ENCODE measurements at places on chromosomes 2 and 18.

- DNase-seq: peak; percentile 17
Observed at GRCh38 chr2:181311837-181312236, 145.3 kb upstream of the ITGA4 start.

DNA sequence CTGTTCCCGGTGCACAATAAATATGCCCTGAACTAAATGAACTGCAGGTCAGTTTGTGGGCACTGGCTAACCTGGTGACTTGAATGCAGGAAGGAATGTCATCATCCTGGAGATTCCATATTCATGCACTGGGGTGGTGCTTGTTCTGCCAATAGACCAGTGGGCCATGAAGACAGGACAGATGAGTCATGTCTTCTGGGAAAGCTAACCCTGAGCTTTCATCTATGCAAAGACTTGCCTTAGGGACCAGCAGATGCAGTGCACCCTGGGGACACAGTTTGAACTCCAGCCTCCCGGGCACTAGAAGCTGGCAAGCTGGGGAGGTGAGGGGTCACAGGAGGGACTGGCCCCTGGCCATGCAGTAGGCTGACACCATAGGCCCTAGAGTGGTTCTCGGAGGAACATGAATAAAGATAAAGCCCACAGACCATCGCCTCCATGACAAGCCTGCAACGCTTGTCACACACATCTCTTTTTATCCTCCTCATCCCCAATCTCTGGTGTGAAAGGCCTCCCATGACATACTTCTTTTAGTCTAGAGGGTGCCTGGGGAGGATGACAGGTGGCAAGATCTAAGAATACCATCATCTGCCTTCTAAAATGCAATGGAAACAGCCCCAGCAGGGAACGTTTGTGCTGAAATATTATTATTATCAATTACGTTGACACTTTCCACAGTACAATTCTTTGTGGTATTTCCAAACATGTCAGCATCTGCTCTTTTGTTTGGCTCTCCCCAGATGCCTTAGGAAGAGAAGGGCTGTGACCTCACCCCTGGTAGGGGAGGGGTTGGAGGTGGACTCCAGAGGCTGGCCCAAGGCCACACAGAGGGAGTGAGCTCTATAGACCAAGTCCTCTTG lies 267.4 kb upstream of the RAB6C start:
- no peak for DNase-seq

- DNase-seq: no peak
Observed at GRCh38 chr2:197740200-197740599, 35.0 kb downstream of the MARS2 start.

DNA sequence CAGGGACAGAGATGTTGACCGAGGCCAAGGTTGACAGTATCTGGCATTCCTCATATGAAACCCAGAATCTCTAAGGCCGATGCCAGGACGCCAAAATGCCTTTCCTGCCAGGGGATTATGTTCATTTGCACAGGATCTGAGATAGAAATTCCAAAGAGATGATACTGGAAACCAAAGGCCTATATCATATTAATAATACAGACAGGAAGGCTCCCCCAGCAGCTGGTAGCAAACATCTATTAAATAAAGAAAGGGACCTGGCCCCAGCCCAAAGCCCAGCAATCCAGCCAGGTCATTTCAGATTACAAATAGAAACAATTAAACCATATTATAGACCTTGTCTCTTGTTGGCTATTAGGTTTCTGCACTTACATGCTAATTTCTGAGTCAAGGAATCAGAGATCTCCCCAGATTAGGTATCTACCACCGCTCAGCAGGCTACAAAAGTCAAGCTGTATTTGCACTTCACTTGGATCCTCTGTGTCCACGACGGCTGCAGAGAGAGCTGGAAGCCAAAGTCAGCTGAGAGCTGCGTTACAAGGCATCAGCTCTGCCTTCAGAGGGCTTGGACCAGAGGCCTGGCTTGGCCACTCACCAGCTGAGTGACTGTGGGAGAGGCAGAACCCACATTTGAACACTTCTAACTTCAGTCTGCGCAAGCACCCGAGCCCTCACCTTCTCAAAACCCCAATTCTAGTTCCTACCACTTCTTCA lies 269.3 kb upstream of the SIX2 start:
- no peak for DNase-seq

- DNase-seq: no peak
Observed at GRCh38 chr2:95381212-95382191, 21.0 kb upstream of the FAHD2A start.

- DNase-seq: no peak
Observed at GRCh38 chr2:21910832-21911507, 787.2 kb downstream of the TDRD15 start.

- no peak for DNase-seq
Observed at GRCh38 chr18:77470569-77471413, 221.1 kb downstream of the GALR1 start.

- DNase-seq: no peak
Observed at GRCh38 chr2:45379399-45380087, 231.5 kb downstream of the SRBD1 start.

GRCh38 chr2:172364261-172364660 lies 63.1 kb upstream of the ITGA6 start:
- no peak for DNase-seq

DNA sequence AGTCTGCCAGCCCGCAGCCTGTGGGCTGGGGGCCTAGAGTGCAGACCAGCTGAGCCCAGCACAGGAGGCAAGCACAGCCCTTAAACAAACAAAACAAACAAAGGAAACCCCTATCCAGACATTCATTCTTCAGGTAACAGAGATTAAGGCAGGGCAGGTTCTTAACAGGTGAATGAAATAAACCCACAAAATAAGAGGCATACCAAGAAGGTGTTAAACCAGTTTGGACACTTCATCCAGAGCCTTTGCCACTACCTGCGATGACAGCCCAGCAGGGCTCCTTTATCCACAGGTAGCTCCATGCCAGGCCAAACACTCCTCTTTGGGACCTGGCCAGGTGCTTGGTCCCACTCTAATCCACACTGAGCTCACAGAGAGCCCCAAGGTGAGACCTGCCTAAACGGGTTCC lies 209.7 kb upstream of the SIX2 start:
- DNase-seq: no peak

GRCh38 chr2:5695654-5696403 lies 3.6 kb downstream of the SOX11 start:
- no peak for DNase-seq

GRCh38 chr2:235168174-235168979 lies 216.6 kb downstream of the SH3BP4 start:
- no peak for DNase-seq

- DNase-seq: no peak
Observed at GRCh38 chr2:74226648-74227213, 28.3 kb downstream of the MTHFD2 start.

GRCh38 chr2:84649487-84650142 lies 133.3 kb downstream of the DNAH6 start:
- peak; percentile 22 for DNase-seq

DNA sequence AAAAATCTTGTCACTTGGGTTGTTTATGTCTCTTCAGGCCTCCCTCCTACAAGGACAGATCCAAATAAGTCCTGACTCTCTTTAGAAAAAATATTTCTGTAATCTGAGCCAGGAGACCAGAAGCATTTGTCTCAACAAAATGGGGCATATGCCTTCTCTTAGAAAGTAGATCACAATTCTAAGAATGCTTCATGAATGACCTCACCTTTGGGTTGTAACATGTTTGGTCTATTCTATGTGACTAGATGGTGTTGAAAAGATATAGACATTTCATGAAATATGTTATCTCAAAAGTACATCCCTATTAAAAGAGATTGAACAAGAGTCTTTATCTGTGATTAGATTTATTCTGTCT lies 159.0 kb upstream of the SETBP1 start:
- no peak for DNase-seq

DNA sequence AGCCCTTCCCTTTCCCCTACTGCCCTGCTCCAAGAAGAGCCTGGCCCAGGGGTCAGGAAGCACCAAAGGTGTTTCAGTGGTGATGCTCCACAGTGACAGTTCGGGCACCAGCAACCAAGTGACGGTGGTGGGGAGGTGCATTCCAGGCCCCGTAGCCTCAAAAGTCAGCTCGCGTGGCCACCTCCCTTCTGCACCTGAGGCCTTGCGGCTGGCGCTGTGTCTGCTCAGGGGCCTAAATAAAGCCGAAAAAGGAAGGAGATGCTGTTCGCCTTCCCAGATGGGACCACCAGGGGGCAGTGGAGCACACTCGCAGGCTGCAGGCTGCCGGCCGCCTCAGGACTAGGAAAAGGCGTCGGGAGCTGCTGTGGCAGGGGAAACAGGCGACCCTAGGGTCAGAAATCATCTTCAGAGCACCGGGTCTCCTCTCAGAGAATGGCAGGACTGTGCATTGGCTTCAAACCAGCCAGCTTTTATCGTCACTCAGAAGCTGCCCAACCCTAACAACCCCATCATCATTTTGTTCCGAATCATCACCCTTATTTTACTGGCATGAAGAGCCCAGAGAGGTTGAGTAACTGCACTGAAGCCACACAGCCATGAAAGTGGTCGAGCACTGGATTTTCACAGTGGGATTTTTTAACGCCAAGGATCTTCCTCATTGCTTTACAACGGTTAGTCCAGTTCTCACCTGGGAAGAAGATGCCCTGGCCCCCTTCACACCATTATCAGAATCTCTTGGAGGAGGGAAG lies 213.0 kb upstream of the CELF4 start:
- no peak for DNase-seq

DNA sequence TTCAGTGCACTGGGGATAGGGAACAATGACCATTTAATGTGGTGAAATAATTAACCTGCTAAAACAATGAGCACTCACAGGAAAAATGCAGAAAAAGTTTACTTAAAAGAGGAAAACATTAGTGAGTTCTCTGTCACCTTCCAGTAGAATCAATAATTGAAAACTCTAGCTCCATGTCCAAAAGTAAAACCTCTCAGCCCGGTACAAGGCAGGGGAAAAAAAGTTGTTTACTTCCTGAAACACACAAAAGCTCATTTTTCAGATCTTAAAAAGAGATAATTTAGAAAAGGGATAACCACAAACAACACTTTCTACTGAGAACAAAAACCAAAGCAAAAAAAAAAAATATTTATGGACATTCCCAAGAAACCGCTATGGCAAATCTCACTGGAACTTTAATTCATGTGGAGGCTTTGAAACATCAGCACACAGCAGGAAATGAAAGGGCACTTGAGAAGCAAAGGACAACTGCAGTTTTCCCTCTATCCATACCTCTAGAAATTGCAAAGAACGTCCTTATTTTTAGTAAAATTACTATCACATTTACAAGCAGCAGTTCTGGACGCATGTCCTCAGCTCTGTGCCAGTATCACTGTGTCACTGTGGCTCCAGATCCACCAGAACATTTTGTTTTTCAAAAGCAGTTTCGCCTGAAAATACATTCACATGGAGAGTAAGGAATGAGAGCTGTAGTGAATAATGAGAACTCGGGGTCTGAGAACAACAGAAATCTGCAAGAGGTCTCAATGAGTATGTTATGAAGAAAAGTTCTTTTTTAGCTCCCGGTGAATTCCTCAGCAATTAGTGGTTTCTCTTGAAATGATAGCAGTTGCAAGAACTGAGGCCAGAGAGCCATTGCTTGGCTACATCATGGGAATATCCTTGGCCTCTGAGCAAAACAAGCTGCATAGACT lies 44.7 kb upstream of the DNAH7 start:
- no peak for DNase-seq

- no peak for DNase-seq
Observed at GRCh38 chr18:75880925-75881504, 453.5 kb upstream of the SMIM21 start.

DNA sequence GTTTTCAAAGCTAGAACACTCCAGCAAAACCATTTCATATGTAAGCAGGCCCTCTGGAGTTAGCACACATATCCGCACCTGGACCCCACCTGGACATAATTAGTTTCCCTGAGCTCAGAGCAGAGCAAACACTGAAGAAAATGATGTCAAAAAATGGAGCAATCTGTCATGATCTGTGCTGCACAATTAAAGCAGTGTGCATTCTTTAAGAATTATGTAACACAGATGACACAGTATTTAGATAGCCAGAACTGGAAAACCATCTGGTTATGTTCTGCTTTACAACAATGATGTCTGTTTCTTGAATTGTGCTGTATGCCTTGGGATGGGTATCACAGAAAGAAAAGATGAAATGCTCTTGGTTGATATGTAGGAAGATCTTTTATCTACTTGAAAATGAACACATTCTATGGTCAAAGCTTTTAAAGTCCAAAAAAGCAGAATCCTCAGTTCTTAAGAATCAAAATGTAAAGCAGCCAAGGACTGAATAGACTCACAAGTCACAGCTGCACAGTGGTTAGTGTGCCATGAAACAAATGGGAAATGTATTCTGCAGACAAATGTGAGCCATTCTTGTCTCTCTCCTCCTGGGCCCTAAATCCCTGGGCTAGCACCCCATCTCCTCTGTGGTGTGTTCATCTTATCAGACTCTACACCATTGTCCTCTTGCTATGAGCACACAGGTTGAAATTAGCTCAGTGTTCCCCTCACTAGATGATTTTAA lies 36.8 kb downstream of the HRH4 start:
- no peak for DNase-seq

DNA sequence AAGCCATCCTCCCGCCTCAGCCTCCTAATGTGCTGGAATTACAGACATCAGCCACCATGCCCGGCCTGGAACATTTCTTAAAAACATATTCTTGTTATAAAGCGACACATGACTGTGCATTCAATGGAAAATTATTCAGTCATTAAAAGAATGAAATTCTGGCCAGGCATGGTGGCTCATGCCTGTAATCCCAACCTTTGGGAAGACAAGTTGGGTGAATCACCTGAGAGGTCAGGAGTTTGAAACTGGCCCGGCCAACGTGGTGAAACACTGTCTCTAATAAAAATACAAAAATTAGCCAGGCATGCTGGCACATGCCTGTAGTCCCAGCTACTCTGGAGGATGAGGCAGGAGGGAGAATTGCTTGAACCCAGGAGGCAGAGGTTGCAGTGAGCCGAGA lies 21.6 kb upstream of the RPRD1A start:
- no peak for DNase-seq

DNA sequence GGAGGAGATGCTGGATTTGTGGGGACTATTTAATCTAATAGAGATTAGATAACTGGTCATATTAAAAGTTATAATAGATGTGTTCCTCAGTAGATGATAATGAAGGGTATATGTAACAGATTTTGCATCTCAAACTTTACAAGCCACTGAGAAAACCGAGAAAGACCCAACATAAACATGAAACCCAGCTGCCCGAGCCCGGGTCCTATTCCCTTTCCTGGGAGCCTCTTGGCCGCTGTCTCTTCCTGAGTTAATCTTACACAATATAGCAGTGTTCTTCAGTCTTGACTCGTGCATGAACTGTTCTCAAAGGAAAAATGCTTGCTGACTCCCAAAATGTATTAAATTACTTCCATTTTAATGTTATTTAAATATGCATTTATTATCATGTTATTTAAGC lies 94.5 kb downstream of the COPS8 start:
- no peak for DNase-seq

Data from CD4-positive, alpha-beta T cell treated with Interleukin-6 at 100 ng/mL for 8 hours (primary cell).